ENCODE measurements at places on chromosomes 7 and 10. TPM values are rescaled to one million over a fixed set of nuclear protein-coding genes. Genes with fewer than 3 reads are reported as not detected.

DNA sequence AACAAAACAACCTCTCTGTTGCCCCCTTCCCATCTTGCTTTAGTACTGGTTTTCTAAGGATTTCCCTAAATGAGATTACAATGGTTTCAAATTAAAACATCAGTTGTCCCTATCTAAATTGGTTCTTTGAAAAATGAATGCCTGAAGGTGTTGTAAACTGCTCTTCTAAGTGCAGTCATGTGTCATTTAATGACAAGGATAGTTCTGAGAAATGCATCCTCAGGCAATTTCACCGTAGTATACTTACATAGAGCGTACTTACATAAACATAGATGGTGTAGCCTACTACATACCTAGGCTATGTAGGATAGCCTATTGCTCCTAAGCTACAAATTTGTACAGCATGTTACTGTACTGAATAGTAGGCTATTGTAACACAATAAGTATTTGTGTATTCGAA, 278.1 kb downstream of the MAGI2 start:
- no peaks in the 10 kb centered on the region for H3K27me3 ChIP-seq
- no peaks in the 10 kb centered on the region for H3K36me3 ChIP-seq
- H3K4me3 ChIP-seq = no peak overlapping the region
- DNase-seq = no peak
- H3K27ac ChIP-seq = no peak overlapping the region
- H3K4me1 ChIP-seq = no peaks in the 10 kb centered on the region

Gene SRRM3
- 9.2 TPM for total RNA-seq

DNA sequence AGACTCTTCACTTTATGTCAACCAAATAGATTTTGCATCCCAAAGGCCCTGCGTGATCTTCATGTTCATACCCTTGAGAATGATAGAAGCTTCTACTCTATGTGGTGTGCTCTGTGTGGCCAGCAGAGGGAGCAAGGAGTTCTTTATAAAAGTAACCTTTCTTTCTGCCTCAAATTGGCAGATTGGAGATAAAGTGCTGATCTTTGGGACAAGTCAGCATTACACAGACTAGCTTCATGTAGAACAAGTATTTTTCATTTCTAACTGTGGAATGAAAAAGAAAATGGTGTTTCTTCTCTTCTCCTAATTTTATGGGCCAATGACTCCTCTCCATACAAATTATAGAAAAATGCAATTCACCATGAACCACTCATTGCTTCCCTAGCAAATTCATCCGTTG, 1214.1 kb downstream of the SORCS1 start:
- no peak overlapping the region for H3K27ac ChIP-seq
- no peak overlapping the region for H3K4me3 ChIP-seq
- H3K36me3 ChIP-seq = no peaks in the 10 kb centered on the region
- no peaks in the 10 kb centered on the region for H3K4me1 ChIP-seq

DNA sequence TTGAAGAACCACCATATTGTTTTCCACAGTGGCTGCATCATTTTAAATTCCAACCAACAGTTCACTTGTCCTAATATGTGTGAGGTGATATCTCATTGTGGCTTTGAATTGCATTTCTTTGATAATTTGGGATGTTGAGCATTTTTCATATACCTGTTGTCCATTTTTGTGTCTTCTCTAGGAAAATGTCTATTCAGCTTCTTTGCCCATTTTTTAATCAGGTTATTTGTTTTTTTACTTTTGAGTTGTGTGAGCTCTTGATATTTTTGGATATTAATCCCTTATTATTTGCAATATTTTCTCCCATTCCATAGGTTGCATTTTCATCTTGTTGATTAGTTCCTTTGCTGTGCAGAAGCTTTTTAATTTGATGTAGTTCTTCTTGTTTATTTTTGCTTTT, 95.1 kb upstream of the CCDC71L start:
- no peak overlapping the region for H3K27ac ChIP-seq
- no peak overlapping the region for H3K4me3 ChIP-seq
- H3K4me1 ChIP-seq = no peaks in the 10 kb centered on the region

- no peaks in the 10 kb centered on the region for H3K27me3 ChIP-seq
- H3K36me3 ChIP-seq = no peaks in the 10 kb centered on the region
- H3K27ac ChIP-seq = no peak overlapping the region
- H3K4me3 ChIP-seq = no peak overlapping the region
- no peak for DNase-seq
Measured at GRCh38 chr7:11726001-11726793, 105.8 kb downstream of the THSD7A start.

Gene FAM25G
- total RNA-seq = not detected

DNA sequence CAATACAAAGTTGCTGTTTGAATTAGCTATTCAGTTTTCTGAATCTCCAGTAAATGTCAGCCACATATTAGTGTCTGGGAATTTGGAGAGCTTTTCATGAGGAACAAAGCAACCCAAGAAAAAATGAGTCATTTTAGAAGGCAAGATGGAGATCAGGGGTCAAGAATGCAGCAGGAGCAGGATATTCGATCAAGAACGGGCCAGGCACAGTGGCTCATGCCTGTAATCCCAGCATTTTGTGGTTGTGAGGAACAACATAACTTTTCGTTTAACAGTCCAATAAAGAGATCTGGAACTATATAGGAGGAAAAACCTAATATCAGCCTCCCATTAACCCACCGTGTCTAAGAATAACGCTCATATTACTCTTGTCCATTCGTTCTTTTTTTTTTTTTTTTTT, 600.5 kb downstream of the MAGI2 start:
- H3K4me1 ChIP-seq = no peaks in the 10 kb centered on the region
- no peak for DNase-seq
- H3K36me3 ChIP-seq = no peaks in the 10 kb centered on the region
- no peaks in the 10 kb centered on the region for H3K27me3 ChIP-seq
- H3K4me3 ChIP-seq = no peak overlapping the region
- no peak overlapping the region for H3K27ac ChIP-seq

DNA sequence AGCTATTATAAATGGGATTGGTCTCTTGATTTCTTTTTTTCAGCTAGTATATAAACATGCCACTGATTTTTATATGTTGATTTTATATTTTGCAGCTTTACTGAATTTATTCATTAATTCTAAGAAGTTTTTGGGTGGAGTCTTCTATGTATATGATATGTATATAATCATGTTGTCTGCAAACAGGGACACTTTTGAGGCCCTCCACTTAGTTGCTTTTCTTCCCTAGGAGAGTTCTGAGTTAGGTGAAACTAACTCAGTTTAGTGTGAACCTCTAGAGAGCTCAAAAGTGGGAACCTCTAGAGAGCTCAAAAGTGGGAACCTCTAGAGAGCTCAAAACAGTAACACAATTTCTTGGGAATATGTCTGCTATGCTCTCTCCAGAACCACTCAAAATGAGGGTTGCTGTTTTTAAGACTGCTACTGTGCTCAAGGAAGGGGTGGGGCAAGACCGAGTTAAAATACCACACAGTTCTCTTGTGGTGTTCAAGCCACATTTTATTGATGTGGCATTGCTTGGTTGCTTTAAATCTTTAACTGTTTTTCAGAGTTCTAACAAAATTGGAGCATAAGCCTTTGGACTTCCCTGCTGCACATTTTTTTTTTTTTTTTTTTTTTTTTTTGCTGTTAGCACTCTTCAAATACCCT, 13.2 kb downstream of the CCDC7 start:
- no peak for DNase-seq
- H3K4me3 ChIP-seq = no peak overlapping the region
- no peaks in the 10 kb centered on the region for H3K27me3 ChIP-seq
- H3K36me3 ChIP-seq = no peaks in the 10 kb centered on the region

GRCh38 chr10:21399392-21400035, 126.0 kb downstream of the SKIDA1 start:
- H3K27ac ChIP-seq = no peak overlapping the region
- no peaks in the 10 kb centered on the region for H3K36me3 ChIP-seq
- no peak for DNase-seq
- peaks cover 9% of the 10 kb centered on the region for H3K4me1 ChIP-seq

Gene BAIAP2L1
- total RNA-seq = 38.3 TPM

Gene ZRANB1
- total RNA-seq = 26.7 TPM

DNA sequence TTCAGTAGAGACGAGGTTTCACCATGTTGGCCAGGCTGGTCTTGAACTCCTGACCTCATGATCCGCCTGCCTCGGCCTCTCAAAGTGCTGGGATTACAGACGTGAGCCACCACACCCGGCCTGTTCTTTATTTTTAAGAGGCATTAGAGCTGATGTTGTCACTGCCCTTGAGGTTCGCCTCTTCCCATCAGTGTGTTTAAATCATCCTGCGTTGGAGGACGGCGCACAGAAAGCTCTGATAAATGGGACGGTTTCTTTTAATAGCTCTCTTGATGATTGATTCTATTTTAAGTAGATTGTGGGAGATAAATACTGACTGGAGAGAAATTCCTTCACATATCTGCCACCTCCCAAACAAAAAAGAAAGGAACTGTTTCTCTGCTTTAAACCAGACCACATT, 29.0 kb downstream of the UPP1 start:
- no peaks in the 10 kb centered on the region for H3K27me3 ChIP-seq
- H3K4me3 ChIP-seq = no peak overlapping the region
- DNase-seq = no peak
- H3K4me1 ChIP-seq = no peaks in the 10 kb centered on the region
- no peak overlapping the region for H3K27ac ChIP-seq
- no peaks in the 10 kb centered on the region for H3K36me3 ChIP-seq

DNA sequence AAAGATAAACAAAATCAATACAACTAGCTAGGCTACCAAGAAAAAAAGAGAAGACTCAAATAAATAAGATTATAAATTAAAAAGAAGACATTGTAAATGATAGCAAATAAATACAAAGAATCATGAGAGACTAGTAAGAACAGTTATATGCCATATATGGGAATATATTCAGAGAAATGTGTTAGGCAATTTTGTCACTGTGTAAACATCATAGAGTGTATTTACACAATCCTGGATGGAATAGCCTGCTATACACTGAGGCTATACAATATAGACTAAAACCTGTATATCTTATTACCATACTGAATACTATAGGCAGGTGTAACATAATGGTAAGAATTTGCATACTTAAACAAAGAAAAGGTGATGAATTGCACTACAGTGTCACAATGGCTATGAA, 717.4 kb downstream of the PARD3 start:
- no peaks in the 10 kb centered on the region for H3K4me1 ChIP-seq
- no peak overlapping the region for H3K27ac ChIP-seq
- H3K4me3 ChIP-seq = no peak overlapping the region
- DNase-seq = no peak
- H3K27me3 ChIP-seq = no peaks in the 10 kb centered on the region
- H3K36me3 ChIP-seq = no peaks in the 10 kb centered on the region

Gene AGMO
- 0.42 TPM for total RNA-seq

Gene HSPA12A
- total RNA-seq = 5.2 TPM

DNA sequence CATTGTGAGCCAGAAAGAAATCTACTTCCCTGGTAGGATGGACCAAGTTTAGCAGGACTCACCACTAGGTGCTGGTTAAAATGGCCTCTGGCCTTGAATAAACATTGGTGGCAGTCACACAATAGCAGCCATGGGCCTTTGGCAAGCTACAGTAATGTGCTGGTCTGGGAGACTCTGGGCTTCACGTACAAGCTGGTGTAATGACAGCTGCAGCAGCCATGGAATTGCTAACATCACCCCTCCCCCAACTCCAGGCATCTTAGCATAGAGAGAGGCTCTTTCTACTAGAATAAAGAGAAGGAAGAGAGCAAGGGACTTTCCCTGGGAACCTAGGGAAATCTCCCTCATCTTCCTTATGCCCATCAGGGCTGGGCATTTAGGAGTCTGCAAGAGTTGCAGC, 205.1 kb upstream of the SEMA3A start:
- H3K27me3 ChIP-seq = no peaks in the 10 kb centered on the region
- no peak overlapping the region for H3K27ac ChIP-seq
- DNase-seq = peak; percentile 12
- H3K4me1 ChIP-seq = no peaks in the 10 kb centered on the region
- H3K36me3 ChIP-seq = peaks cover 16% of the 10 kb centered on the region
- H3K4me3 ChIP-seq = no peak overlapping the region

Gene ATRNL1
- 24.0 TPM for total RNA-seq

GRCh38 chr10:84706875-84707274, 378.5 kb downstream of the CCSER2 start:
- no peaks in the 10 kb centered on the region for H3K36me3 ChIP-seq
- no peak for DNase-seq
- no peaks in the 10 kb centered on the region for H3K27me3 ChIP-seq
- no peak overlapping the region for H3K27ac ChIP-seq
- H3K4me1 ChIP-seq = no peaks in the 10 kb centered on the region

DNA sequence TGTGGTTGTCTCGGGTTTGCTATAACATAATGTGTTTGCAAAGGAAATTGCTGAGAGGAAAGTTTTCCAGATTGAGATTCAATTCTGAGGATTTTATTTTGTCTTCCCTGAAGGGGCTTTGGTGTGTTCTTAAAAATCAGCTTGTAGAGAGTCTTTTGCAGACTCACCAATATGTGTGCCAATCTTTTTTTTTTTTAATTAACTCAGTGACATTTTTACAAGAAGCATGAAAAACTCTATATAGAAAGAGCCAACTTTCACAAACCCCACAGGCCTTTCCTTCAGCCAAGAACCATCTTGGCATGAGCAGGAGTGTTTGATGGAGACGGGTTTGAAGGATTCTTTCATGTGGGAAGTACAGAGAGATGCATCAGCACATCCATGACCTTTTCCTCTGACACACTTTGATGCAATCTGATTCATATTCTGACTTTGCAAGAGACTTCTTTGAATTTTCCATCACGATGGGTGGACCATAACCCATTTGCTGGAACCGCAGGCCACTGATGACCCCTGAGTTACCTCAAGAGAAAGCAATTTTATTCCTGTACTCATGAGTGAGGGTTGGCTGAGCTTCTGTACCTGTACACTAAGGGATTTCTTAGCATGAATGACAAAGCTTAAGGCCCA, 892.6 kb downstream of the XPNPEP1 start:
- DNase-seq = no peak
- H3K36me3 ChIP-seq = no peaks in the 10 kb centered on the region
- H3K4me1 ChIP-seq = no peaks in the 10 kb centered on the region
- H3K27me3 ChIP-seq = no peaks in the 10 kb centered on the region
- no peak overlapping the region for H3K27ac ChIP-seq

Gene ZC3HAV1
- 59.8 TPM for total RNA-seq

Gene GRID2IP
- 1.5 TPM for total RNA-seq

Gene SYCE1
- total RNA-seq = not detected

Gene PRPS1L1
- total RNA-seq = not detected

Gene AKR1D1
- total RNA-seq = not detected

DNA sequence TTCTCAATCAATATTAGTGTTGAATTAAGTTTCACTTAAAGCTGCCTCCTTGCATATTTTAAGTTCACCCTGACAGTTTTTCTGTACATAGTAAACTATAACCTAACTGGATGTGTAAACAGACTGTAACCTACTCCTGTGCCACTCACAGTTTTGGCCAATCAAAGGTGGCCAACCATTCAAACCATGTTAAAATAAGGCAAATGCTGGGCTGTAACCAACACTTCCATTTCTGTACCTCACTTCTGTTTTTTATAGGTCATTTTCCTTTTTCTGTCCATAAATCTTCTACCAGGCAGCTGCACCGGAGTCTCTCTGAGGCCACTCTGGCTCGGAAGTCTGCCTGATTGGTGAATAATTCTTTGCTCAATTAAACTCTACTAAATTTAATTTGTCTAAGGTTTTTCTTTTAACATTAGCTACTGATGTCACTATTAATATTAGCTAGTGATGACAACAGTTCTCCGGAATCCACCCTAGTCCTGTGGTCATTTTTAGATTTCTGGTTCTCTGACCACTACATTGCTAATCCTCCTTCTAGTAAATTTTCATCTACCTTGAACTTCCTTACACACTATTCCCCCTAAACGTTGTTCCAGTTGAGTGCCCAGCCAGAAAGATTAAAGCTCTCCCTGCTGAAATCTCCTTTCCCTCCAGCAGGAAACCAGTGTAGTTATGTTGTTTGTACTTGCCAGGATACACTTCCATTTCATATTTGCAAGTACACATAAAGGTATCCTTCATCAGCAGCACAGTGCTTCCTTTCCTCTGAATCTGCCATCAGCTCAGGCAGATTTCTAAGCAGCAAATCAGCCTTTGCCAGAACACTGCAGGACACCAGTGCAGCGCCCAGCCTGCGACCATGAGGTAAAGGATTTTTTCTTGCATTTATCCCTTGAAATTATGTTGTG, 18.6 kb upstream of the IFIT2 start:
- no peaks in the 10 kb centered on the region for H3K27me3 ChIP-seq
- DNase-seq = no peak
- peaks cover 11% of the 10 kb centered on the region for H3K4me1 ChIP-seq
